ENCODE measurements at places on chromosomes 2 and 18.

- no peak for DNase-seq
Measured at GRCh38 chr2:38438133-38438882, 61.2 kb upstream of the ATL2 start.

DNA sequence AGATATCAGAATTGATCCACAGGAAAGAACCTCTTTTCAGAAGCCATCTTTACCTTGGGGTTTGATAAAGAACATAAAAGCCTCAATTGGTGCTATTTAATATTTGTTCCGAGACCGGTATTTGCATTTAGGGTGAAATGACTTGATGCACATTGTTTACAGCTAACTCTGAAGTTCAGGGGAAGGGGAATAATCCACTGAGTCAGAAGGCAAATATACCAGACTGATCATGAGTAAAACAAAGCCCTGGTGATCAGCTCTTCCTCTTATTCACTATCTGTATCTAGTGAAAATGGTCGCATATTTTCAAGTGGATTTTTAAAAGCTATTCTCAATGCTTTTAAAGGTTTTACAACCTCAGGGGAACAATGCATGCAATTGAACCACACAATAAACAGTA is 53.0 kb upstream of the ATP8B1 start:
- no peak for DNase-seq

- DNase-seq: peak; percentile 71
Measured at GRCh38 chr2:197011801-197012641, 85.5 kb upstream of the PGAP1 start.

DNA sequence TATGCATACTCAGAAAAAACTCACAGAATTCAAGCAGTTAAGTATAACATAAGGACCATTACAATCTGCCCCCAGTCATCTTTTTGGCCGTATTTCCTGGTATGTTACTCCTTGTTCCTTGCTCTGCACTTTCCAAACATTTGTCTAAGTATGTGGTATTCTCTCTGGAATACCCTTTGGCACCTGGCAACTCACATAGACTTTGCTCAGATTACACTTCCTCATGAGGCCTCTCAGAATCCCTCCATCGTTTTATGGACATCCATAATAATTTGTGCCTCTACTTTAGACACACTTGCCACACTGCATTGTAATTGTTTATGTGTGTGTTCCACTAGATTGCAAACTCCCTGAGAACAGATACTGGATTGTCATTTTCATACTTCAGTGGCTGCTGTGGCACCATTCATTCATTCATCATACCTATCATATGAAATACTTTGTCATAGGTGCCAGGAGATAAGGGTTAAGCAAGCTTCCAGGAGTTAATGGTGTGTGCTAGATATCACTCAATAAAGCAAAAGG is 84.0 kb downstream of the HIBCH start:
- no peak for DNase-seq

- DNase-seq: no peak
Measured at GRCh38 chr2:6806604-6807003, 59.1 kb downstream of the CMPK2 start.

DNA sequence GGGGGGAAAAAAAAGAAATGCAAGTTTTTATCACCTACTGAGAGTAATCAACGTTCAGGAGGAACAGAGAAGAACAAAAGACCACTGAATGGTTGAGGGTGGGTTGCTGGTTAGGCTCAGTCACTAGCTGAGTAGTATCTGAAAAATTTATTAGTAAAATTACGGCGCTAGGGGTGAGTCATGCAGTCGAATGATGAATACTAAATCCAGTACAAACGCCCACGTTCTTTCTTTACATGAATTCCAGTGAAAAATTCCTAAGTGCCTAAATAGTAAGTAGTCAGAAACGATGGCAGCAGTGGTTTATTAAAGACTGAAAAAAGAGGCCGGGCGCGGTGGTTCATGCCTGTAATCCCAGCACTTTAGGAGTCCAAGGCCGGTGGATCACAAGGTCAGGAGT is 52.0 kb downstream of the TEKT4 start:
- peak; percentile 82 for DNase-seq

DNA sequence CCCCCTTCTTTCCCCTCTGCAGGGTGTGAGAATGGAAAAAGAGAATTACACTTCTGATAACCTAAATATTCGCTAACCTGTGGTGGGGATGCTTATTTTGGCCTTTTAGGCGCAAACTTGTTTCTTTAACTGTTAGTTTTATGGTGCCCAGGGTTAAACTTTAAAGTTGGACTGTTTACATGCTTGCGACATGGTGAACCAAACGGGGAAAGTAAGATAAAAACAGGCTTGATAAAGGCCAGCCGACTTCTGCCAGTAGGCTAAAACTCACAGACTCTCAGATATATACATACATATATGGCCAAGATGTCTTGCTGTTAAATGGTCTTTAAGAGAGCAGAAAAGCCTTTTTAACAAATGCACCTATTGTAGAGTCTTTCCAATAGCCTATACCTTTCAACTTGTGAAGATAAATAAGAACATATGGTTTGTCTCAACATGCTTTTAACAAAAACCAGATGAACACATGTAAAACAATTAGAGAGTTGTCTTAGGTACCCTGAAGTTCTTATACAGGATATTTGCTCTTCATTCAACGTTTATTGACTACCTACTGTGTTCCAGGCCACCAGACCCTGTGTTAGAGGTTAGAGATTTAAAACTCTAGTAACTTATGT is 29.0 kb downstream of the PRKCE start:
- DNase-seq: no peak

GRCh38 chr2:15863494-15864175 is 76.7 kb upstream of the MYCN start:
- DNase-seq: no peak

DNA sequence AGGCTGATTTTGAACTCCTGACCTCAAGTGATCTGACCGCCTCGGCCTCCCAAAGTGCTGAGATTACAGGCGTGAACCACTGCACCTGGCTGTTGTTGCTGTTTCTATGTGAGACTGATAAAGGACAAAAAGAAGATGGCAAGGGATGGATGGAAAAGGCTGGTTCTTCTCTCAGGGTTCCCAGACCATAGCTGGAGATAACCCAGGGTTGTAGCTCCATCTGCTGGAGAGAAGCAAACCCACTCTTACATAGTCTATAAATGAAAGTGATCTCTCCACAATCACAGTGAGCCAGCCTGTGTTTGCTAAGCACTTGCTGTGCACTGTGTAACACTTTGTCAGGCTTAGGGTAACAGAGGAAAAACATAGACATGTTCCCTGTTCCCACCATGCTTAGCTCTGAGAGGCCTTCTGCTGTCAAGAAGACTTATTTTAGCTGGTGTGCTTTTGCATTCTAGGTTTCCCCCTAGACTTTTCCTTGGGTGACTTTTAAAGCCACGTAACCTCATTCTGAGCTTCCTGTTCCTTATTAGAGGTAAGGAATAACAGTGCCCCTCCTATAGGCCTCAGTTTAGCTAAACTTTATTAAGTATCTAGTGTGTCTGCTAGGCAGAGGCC is 49.7 kb downstream of the LIMS1 start:
- DNase-seq: peak; percentile 86

All from ELR (cell line).